ENCODE measurements at places on chromosomes 3 and 15.

GRCh38 chr3:38651153-38651789 is 1.8 kb upstream of the SCN5A start:
- DNase-seq, result peak; percentile 60

DNA sequence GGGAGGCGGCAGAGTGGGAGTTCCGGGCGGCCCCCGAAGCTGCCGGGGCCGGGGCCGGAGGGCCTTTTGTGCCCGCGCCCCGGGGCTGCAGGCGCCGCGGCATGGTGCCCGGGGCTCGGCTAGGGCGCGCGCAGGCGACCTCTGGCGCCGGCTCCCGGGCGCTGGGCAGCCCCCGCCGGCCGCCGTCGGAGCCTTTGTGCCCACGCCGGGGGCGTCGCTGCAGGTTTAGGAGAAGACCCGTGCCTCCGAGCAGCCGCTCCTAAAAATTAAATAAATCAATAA is 299 bp downstream of the PAQR9 start:
- DNase-seq, result peak; percentile 4

GRCh38 chr3:128709506-128710210 is 16.3 kb upstream of the RAB7A start:
- no peak for DNase-seq

DNA sequence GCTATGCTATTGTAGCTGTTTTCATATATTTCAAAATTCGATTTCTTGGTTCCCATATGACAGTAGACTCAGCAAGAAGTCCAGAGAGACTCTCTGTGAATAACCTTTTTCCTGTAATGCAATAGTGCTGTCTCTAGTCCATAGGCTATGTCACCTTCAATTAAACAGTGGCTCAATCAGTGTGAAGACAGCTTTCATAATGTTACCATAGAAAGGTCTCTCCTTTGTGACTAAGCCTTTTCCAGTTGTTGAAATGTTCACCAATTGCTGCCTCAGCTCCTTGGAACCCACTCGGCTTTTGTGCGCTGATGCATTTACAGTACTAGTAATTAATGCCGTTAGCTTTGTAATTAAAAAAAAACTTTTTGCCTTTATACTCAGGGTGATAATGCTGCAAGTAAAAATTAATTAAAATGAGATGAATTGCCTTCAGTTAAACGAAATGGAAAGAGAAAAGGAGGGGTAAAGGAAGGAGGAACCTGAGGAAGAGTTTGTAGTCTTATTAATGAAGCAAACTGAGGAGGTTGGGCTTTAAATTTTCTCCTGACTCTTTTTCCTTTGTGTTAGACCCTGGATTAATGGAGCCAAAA is 214.8 kb downstream of the LSAMP start:
- no peak for DNase-seq

GRCh38 chr3:23256741-23257435 is 53.8 kb downstream of the UBE2E2 start:
- no peak for DNase-seq

GRCh38 chr3:176650478-176650877 is 546.8 kb downstream of the TBL1XR1 start:
- DNase-seq, result no peak

- no peak for DNase-seq
Observed at GRCh38 chr3:184696697-184697096, 15.2 kb downstream of the MAGEF1 start.

DNA sequence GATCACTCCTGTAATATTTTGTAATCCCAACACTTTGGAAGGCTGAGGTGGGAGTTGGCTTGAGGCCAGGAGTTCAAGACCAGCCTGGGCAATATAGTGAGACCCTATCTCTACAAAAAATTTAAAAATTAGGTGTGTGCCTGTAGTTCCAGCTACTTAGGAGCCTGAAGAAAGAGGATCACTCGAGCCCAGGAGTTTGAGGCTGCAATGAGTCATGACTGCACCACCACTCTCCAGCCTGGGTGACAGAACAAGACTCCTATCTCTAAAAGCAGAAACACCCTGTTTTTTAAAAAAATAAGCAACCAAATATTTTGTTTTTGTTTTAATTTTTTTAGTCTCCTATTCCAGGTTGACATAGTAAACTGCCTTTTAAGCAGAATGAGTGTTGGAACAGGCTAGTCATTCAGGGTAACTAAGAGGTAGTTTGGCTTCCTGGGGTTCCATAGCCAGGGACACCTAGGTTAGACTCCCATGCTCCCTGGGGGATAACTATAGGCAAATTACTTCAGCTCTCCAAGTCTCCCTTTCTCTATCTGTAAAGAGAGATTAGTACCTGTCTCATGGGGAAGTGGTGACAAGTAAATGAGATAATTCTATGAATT is 114.6 kb upstream of the C15orf61 start:
- DNase-seq, result no peak

GRCh38 chr3:23489300-23490158 is 286.4 kb downstream of the UBE2E2 start:
- no peak for DNase-seq

- DNase-seq, result no peak
Observed at GRCh38 chr3:16944356-16944755, 59.6 kb downstream of the PLCL2 start.

- DNase-seq, result no peak
Observed at GRCh38 chr3:155312781-155313180, 19.3 kb upstream of the STRIT1 start.

DNA sequence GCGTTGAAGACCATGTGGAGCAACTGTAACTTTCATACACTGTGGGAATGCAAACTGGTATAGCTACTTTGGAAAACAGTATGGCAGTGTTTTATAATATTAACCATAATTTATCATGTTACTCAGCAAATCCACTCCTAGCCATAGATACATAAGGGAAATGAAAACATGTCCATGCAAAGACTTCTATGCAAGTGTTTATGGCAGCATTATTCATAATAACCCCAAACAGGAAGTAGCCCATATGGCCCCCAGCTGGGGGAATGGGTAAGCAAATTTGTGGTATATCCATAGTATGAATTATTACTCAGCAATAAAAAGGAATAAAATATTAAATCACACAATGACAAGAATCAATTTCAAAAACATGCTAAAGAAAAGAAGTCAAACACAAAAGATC is 23.0 kb upstream of the GATA2 start:
- peak; percentile 17 for DNase-seq

Measured in A673 (cell line).